Left renal cortex interstitium (tissue), 4 donors: ENCODE measurements at places on chromosomes 2 and 18. TPM values are rescaled to one million over a fixed set of nuclear protein-coding genes. Genes with fewer than 3 reads are reported as not detected.

DNA sequence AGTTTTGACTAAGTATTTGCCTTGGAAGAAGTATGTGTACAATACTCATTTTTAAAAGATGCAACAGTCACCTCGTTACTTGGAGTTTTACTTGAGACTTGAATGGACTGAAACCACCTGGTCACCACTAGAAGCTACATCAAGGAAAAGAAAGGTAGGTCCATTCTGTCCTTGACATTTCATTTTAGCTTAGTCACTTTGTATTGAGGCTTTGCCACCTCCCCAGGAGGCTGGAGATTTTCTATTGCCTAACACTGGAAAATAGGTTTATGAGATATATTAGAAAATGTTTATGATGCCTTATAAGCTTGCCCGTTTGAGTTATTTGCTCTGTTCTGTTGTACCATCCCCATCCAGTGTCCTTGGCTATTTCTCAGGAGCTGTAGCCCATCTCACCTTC, 107.9 kb upstream of the ETAA1 start:
- no peak for DNase-seq

DNA sequence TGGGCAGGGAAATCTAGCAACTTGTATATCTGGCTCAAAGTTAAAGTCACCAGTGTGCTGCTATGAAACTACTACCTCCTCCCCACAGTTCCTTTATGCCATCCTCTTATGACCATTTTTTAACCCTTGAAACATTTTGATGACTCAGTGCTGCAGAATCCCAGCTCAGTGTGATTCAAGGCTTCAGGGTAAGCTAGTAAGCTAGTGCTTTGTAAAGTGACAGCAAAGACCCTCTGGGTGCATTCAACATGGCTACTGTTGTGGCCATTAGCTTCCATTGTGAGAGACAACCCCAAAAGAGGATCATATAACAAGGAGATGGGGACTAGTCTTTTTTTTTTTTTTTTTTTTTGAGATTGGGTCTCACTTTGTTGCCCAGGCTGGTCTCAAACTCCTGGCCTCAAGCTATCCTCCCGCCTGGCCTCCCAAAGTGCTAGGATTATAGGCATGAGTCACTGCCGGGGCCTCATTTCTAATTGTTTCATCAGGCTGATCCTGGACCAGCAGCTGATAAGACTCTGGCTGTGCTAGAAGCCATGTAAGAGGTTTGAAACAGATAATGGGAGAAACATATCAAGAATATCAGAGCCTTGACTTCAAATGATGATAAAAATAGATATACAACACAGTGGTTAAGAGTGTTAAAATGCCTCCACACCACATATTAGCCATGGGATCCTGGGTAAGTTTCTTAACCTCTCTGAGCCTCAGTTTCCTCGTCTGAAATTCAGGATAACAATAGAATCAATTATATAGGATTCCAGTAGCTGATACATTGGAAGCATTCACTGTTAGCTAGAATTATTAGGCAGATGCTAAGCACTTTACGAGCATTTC, 65.7 kb upstream of the RTN4 start:
- no peak for DNase-seq

DNA sequence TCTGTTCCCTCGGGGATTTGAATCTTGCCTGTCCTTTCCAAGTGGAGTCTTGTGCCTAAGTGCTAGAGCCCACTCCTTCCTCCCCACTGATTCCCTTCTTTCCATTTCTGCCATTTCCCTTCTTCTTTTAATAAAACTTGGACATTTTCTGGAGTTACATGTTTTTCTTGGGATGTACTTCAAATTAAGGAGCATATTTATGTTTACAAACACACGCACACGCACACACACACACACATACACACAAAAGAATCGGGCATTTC, 154.2 kb downstream of the TGIF1 start:
- no peak for DNase-seq

- DNase-seq, result no peak
Measured at GRCh38 chr2:37874470-37874869, 50.6 kb upstream of the RMDN2 start.

DNA sequence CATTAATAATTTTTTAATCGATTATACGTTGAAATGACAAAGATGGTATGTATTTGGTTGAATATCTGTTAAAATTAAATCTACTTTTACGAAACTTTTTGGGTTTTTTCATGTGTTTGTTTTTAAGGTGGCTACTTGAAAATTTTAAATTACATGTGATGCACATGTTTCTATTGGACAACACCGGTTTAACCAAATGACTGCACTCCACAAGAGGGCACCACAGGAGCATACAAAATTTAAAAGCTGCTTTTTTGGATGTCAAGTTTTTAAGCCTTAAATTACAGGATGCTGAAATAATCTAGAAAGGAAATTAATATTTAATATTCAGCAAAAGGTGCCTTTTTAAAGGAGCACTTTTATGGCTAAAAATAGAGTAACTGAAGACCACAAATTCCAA, 98.7 kb downstream of the ACVR1 start:
- no peak for DNase-seq

Gene LYPD6
- 17.1 TPM for polyA plus RNA-seq

Gene CD28
- polyA plus RNA-seq, result 0.98 TPM
